ENCODE measurements at places on chromosomes 7 and 10.

GRCh38 chr7:42939457-42940240 is 7.5 kb downstream of the MRPL32 start:
- peaks cover 42% of the 10 kb centered on the region for H3K4me1 ChIP-seq
- DNase-seq = peak; percentile 26
- H3K4me3 ChIP-seq = no peak overlapping the region
- no peaks in the 10 kb centered on the region for H3K27me3 ChIP-seq

DNA sequence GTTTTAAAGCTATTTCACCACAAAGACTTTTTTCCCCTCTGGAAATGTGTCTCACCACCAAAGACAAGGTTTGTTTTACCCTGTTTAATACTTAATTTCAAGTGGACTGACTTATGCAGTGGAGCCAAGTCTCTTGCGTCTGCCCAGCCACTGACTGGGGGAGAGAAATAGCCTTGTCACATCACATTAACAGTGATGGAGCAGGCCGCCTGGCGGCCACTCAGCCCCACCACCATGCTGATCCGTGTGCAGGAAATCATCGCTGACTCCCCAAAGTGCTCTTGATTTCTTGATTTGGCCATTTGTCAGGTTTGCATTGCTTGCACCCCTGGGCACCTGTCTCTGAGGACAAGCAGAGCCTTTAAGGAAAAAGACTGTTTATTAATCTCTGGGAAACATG is 334.1 kb downstream of the GLRX3 start:
- no peak overlapping the region for H3K27ac ChIP-seq
- H3K4me1 ChIP-seq = no peaks in the 10 kb centered on the region
- H3K27me3 ChIP-seq = no peaks in the 10 kb centered on the region
- no peaks in the 10 kb centered on the region for H3K36me3 ChIP-seq
- no peak overlapping the region for H3K4me3 ChIP-seq
- no peak for DNase-seq

DNA sequence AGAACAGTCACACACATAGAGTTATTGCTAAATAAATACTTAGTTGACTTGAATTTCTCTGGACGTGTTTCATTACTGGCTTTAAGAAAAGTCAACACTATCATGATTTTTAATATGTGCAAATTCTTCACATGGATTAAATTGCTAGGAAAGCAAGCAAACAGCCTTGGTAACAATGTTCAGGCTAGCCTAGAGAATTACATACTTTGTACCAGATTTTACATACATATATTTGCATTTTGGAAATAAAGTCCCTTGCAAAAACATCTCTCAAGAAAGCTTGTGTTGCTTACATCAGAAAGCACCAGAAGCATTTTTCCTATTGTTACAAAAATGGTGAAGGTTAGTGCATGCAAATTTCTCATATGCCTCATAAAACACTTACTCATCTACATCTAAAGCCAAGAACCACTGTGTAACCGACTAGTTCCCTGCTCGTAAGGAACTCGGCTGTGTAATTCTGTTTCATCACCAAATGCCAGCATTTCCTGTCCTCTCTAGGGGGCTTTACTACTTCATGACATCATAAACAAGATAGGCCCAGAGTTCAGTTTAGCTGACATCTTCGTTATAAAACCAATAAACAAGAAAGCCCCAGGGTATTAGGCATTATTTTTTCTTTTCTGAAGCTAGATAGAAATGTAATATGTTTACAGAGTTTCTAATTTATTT is 87.8 kb downstream of the CFAP58 start:
- H3K36me3 ChIP-seq = no peaks in the 10 kb centered on the region
- peaks cover 7% of the 10 kb centered on the region for H3K27me3 ChIP-seq
- no peak overlapping the region for H3K4me3 ChIP-seq

- H3K36me3 ChIP-seq = peaks cover 16% of the 10 kb centered on the region
- H3K4me3 ChIP-seq = no peak overlapping the region
- no peak for DNase-seq
Observed at GRCh38 chr10:92969151-92969550, 91.4 kb upstream of the CYP26C1 start.

Measured in activated CD4-positive, alpha-beta memory T cell treated with anti-CD3 and anti-CD28 coated beads for 36 hours (primary cell).